ENCODE measurements at places on chromosomes 6 and 20. TPM values are rescaled to one million over a fixed set of nuclear protein-coding genes. Genes with fewer than 3 reads are reported as not detected.

GRCh38 chr6:4008324-4009047 lies 70.5 kb downstream of the FAM217A start:
- no peak for DNase-seq

GRCh38 chr6:144250276-144250675 lies 34.9 kb upstream of the UTRN start:
- DNase-seq = no peak

GRCh38 chr6:135298455-135298854 lies 117.3 kb downstream of the MYB start:
- DNase-seq = no peak

DNA sequence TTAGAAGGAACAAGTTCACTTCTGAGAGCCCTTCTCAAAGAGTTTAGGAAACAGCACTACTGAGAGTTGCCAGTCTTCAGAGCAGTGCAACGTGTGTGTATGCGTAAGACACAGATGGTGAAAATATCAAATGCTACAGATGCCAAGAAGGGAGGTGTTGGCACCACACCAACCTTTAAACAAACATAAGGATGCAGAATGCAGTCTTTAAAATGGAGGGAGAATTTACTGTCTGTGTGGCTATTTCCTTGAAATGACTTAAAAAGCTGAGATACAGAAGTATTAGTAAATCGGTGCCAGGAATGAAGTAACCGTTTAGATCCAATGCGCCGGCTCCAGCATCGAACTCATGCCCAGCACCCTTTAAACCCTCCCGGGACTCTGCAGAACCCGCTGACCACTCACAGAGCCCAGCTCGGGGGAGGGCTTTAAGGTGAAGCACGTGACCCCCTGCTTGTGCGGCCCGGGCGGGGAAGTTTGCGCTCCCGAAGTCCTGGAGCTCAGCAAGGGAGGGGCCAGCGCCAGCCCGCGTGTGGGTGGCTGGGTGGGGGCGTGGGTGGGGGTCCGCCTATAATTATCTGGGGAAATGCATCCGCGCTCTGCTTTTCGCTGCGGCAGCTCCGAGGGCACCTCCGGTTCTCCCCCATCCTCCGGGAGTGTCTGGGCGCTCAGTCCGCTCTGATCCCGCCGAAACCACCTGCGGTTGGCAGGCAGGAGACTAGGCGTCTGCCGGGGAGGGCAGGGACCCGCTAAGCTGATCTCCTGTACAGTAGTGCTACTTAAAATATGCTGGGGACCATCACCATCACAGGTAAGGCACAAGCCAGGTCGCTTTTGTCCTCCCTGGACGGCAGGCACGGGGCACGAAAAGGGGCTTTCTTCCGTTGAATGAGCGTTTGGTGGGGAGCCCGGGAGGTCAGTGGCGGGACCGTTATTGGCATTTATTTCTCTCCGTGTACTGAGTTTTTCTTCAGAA lies 66.0 kb downstream of the ZBTB2 start:
- peak; percentile 78 for DNase-seq

DNA sequence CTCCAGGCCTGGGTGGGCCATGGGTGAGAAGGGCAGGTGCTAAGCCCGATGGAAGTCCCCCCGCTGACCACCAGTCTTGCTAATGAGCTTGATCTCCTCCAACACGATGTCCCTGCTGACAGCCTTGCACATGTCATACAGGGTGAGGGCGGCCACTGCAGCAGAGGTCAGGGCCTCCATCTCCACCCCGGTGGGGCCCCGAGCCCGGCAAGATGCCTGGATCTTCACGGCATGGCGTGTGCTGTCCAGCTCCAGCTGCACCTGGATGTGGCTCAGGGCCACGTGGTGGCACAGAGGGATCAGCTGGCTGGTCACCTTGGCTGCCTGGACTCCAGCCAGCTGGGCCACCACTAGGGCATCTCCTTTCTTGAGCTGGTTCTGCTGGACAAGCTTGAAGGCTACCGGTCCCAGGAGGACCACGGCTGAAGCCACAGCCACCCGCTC lies 27.9 kb downstream of the MOCS1 start:
- DNase-seq = no peak

DNA sequence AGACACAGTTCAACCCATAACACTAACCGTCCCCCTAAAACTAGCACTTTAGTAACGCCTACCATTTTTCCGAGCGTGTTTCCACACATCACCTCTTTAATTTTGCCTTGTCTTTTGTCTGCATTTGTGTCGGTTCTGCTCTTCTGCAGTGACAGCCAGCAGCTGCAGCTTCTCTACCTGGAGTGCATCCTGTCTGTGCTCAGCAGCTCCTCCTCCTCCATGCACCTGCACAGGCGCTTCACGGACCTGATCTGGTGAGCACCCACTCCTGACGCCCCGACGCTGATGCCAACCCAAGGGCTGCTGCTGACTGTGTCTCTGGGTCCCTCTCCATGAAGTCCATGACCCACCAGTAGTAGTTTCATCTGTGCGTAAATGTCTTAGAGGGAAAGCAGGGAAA lies 35.4 kb upstream of the PBOV1 start:
- DNase-seq = no peak

GRCh38 chr6:159700970-159701369 lies 7.9 kb upstream of the SOD2 start:
- no peak for DNase-seq

- DNase-seq = no peak
These were observed 17.3 kb downstream of the PLN start for GRCh38 chr6:118565311-118565960.

DNA sequence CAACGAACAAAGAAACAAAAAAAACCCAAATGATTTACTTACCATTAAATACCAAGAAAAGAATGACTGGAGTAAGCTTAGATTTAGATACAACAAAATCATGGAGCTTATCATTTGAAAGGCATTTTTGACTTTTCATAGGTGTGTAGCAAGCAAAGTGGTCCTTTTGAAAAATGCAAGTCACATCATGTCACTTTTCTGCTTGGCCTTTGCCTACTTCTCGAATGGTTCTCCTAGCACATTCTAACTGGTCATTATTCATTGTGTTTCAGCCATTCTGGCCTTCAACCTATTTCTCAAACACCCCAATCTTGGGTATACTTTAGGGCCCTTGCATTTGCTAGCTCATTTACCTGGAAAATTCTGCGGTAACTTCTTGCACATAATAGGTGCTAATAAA lies 22.6 kb downstream of the ASXL1 start:
- DNase-seq = no peak

DNA sequence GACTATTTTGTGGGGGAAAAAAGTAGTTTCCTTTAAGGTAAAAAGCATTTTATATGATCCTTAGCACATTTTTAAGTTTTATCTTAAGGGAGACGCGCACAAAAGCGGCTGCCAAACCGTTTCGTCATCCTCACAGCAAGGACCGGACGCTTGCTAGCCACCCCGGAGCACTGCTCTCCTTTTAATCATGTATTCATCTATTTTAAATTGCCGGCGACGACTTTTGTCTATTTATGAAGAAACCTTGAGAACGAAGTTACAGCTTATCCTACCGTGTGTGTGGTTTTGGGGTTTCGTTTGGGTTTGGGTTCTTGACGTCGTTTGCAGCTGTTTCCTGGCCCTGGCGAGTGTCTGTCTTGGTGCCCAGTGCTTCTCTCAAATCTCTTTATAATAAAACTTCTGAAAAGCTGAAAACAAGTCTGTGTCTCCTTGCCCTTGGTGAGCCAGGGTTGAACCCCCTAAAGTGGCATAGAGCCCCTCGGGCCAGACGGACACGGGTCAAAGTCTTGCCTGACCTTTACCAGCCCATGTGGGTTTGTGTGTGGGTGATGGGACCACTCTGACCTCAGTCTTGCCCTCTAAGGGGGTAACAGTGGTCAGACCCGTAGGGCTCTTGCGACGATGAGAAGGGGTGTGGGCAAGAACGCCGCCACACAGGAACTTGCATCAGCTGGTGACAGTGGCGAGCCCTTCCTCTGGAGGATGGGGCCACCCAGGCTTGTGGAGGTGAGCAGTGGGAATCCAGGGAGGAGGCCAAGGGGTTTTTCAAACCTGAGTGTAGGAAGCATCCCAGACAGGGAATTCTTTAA lies 117.6 kb downstream of the JPH2 start:
- DNase-seq = peak; percentile 25

DNA sequence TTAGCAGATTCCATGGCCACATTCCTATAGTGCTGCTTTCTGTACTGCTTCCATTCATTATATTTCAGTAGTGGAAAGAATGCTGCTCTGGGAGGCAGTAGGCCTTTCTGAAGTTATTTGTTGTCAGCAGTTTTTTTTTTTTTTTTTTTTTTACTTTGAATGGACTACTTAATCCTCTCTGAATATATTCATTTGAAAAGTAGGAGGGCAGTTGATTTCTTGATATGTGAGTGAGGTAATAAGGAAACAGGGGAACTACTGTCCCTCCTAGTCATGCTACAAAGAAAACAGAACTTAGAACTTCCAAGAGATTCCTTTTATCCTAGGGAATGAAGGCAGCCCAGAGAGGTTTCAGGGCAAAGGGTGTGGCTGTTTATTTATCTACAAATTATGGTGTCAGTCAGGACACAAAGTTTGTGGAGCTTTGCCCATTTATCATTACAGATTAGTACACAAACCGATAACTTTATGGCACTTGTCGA lies 155.9 kb downstream of the JARID2 start:
- DNase-seq = no peak

- no peak for DNase-seq
These were observed 53.8 kb upstream of the NRSN1 start for GRCh38 chr6:24072038-24072746.

GRCh38 chr6:25883991-25884390 lies 9.9 kb upstream of the SLC17A3 start:
- no peak for DNase-seq

DNA sequence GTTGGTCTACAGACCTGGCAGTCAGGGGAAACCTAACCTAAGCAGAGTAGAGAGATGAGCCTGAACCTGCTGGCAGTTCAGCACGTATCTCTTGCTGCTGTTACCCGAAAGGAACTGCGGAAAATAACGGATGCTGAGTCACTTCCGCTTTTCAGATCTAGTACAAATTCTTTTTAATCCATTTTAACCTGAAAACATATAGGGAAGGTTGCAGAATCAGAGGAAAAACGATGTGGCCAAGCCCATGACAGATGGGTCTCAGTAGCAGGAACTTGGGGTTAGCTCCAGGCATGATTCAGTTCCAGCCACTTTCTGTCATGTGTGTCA lies 351.9 kb upstream of the PRND start:
- DNase-seq = no peak

DNA sequence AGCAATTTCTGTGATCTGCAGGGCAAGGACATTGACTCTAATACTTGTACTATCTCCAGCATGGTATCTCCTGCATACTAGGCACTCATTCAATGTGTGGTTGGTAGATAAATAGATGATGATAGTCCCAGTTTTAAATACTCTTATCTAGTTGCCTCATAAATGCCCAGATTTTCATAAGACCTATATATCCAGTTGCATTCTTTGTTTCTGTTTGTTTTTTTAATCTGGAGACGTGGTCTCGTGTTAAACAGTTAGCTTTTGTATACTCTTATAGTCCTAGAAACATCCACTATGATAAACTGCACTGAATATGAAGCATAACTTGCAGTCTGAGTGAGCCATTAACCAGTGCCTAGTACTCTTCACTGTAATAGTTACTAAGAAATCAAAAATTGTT lies 35.5 kb upstream of the SUMO4 start:
- DNase-seq = no peak

GRCh38 chr6:683742-684440 lies 9.0 kb downstream of the EXOC2 start:
- no peak for DNase-seq

DNA sequence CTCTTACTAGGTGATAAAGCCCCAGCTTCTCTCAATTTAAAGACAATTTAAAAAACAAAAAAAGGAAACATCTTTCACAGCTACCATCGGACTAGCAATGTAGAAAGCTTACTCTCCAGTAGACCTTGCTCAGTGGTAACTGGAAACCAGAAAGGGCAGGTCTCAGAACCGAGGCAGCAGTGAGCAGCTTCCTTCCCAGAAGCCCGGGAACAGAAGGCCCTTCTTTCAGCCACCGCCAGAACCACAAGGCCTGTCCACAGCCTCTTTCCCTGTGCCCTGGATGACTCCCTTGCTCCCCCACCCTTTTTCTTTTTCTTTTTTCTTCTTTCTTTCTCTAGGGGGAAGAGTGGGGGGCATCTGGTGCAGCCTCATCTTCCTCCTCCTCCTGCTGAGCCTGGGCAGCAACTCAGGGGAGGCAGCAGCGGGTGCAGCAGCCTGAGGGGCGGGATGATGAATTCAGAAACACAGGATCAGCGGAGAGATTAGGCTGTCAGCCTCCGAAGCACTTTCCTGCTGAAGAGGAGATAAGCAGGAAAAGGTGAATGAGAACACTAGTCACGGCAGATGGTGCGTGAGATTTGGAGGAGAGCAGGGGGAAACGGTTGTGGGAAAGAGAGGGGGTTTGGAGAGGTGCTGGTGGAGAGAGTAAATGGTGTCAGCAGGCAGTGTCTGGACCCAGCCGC lies 158.5 kb downstream of the ID4 start:
- DNase-seq = no peak

DNA sequence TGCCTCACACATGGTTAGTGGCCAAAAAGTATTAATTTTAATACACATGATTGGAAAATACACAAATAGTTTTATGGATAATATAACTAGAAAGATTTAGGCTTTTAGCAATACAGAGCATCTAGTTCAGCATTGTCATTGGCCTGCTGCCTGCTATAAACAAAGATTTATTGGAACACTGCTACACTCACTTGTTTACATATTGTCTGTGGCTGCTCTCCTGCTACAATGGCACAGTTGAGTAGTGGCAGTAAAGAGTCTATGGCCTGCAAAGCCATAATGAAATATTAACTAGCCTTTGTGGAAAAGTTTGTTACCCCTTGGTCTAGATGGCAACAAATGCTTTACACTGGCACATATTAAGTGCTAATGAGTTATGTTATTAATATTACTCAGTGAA lies 37.8 kb downstream of the ZNF451 start:
- DNase-seq = no peak

Gene GRM1
- polyA plus RNA-seq = 0.02 TPM

Gene OTOR
- not detected for polyA plus RNA-seq

Gene C6orf132
- 3.0 TPM for polyA plus RNA-seq

Gene ADAM33
- 34.1 TPM for polyA plus RNA-seq

Gene SLC12A5
- polyA plus RNA-seq = 2.2 TPM

Gene ECT2L
- polyA plus RNA-seq = 0.17 TPM

Gene EFCAB8
- not detected for polyA plus RNA-seq

Gene MLN
- polyA plus RNA-seq = not detected

Gene PI16
- polyA plus RNA-seq = 43.1 TPM

Gene XRN2
- polyA plus RNA-seq = 65.8 TPM

Gene SRSF3
- polyA plus RNA-seq = 267 TPM

Gene PTGIS
- polyA plus RNA-seq = 130 TPM
